Stimulated activated CD8-positive, alpha-beta memory T cell treated with anti-CD3 and anti-CD28 coated beads, Interleukin-4, amount 100 ng/mL, for 1 hour (primary cell): ENCODE measurements at places on chromosomes 11 and 22.
A peak's percentile ranks its signal among the peaks of the same experiment; 100 is the strongest.

DNA sequence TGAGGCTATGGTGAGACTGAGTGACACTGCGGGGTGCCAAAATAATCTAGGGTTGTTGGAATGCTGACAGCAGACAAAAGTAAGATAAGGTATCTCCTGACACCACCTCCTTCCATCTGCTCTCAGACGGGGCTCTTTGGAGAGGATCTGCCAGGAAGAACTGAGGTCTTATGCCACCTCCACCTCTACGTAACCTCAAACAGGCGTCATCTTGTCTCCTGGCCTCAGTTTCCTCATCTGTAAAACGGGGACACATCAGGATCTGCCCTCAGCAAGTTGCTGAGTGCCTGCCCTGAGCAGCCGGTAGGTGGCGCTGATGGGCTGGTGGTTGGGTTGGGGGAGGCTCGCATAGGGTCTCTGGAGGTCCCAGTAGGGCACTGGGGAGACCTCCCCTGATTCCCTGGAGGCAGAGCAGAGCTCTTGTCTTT lies 1.7 kb upstream of the MYEOV start:
- DNase-seq, result peak; percentile 28

- no peak for DNase-seq
Observed at GRCh38 chr11:21556926-21557325, 636.0 kb upstream of the ANO5 start.

DNA sequence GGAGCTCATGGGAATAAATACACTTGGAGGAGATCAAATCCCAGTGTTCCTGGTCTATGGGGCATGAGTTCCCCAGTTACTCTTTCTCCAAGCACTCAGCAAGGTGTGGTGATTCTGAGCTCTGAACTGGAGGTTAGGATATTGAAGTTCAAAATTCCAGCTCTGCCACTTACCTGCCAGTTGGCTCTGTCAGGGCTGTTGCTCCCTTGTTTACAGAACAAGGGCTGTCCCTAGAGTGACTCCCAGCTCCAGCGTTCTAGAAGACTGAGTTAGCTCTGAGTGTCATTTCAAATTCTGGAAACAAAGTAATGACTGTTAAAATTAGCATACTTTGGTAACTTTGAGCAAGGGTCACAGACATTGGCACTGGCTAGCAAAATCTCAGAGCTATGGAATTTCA lies 69.7 kb upstream of the ZBED5 start:
- DNase-seq, result no peak

DNA sequence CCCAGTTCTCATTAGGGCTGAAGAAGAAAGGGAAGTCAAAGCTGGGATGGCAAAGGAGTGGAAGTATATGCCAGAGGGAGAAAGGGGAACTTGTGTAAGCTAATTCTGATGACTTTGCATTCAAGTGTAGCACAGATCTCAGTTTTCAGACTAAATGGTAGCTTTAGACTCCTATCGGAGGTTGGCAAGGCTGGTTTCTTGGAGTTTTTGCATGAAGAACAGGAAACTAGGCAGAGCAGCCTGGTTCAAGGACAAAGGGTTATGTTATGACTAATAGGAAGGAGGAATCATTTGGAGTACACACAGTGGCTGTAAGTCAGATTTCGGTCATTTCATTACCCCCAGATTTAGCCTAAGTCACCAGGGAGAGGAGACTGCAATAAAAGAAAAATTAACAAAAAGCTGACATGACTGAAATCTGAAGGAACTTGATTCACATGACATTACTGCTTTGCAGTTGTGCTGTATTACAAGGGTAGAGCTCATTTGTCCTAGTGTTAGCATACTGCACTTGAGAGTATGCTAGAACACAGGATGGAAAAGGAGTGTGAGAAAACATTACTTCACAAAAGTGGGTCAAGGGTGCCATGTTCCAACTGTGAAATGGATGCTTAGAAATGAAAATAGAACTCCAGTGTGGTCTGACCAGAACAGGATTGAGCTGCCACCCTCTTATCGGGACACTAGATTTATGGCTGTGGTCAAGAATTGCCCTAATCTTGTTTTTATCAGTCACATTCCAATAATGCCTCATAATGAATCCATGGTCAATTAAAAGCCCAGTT lies 23.6 kb downstream of the ADM start:
- no peak for DNase-seq

DNA sequence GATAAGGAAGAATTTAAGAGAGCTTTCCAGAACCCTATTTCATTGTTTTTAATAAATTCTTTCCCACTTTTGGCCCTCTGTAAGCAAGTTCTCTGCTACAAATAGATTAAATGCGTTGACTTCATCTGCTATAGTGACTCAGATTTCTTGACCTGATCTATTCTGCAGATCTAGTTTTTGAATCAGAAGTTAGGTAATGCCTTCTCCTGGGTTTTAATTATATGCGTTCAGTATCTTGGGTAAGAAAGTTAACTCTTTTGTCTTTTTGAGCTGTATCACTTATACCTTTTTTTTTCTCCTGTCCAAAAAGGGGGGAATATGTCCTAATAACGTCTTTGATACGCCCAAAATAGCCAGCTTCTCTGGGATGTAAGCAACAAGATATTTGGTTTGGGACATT lies 2.4 kb upstream of the HEPHL1 start:
- no peak for DNase-seq

GRCh38 chr11:61153593-61154095 lies 7.6 kb downstream of the VPS37C start:
- no peak for DNase-seq
